CD4-positive, alpha-beta memory T cell (primary cell): ENCODE measurements at places on chromosomes 4 and X.

GRCh38 chr4:75004755-75005668 lies 72.1 kb downstream of the PARM1 start:
- H3K4me3 ChIP-seq, result no peak overlapping the region
- no peak for DNase-seq
- no peaks in the 10 kb centered on the region for H3K4me1 ChIP-seq
- H3K27ac ChIP-seq, result no peak overlapping the region
- no peaks in the 10 kb centered on the region for H3K36me3 ChIP-seq

DNA sequence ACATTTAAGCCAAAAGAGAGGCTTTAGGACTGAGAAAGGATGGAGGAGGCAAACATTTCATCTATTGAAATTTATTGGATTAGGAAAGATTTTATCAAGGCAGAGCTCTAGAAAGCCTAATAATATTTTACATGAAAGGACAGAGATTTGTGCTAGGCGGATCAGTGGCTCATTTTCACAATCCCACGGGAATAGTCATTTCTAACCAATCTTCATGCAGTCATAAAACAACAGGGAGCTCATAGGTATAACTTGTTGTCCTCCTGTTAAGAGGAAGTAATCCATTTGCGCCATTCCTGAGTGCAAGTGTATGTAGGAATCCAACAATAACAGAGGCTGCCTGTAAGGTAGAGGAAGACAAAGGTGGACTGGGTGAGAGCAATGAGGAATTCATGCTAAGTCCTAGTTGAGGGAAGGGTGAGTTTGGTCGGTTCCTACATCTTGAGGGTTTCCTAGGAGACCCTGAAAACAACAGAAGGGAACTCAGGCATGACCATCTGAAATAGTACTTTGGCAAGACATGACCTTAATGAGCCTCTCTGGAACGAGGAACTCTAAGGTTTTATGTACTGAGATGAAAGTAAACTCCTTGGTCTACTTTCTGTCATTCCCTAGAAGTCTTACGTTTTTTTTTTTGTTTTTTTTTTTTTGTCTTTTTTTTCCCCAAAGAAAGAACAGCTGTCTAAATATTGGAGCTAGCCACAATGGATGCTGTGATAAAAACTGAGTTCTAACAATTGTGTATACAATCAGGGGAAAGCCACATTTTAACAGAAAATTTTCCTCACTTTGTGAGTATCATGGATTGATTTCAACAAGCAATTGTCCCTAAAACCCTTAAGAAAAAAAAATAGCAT lies 89.7 kb downstream of the GEMIN8 start:
- DNase-seq, result no peak
- H3K36me3 ChIP-seq, result no peaks in the 10 kb centered on the region
- peaks cover 7% of the 10 kb centered on the region for H3K27me3 ChIP-seq
- no peak overlapping the region for H3K4me3 ChIP-seq
- H3K4me1 ChIP-seq, result no peaks in the 10 kb centered on the region
- no peak overlapping the region for H3K27ac ChIP-seq

- H3K36me3 ChIP-seq, result no peaks in the 10 kb centered on the region
- H3K27me3 ChIP-seq, result no peaks in the 10 kb centered on the region
- no peak overlapping the region for H3K4me3 ChIP-seq
- H3K27ac ChIP-seq, result no peak overlapping the region
- no peak for DNase-seq
Measured at GRCh38 chrX:37076983-37077382, 68.8 kb downstream of the FAM47C start.

- no peak overlapping the region for H3K4me3 ChIP-seq
- no peak for DNase-seq
- H3K36me3 ChIP-seq, result no peaks in the 10 kb centered on the region
- H3K27me3 ChIP-seq, result no peaks in the 10 kb centered on the region
- no peaks in the 10 kb centered on the region for H3K4me1 ChIP-seq
Measured at GRCh38 chr4:151888367-151888866, 127.6 kb upstream of the GATB start.

GRCh38 chrX:154466036-154466435 lies 8.0 kb downstream of the PLXNA3 start:
- no peaks in the 10 kb centered on the region for H3K4me1 ChIP-seq
- H3K4me3 ChIP-seq, result no peak overlapping the region
- no peak overlapping the region for H3K27ac ChIP-seq
- H3K36me3 ChIP-seq, result peaks cover 3% of the 10 kb centered on the region
- DNase-seq, result no peak
- no peaks in the 10 kb centered on the region for H3K27me3 ChIP-seq

DNA sequence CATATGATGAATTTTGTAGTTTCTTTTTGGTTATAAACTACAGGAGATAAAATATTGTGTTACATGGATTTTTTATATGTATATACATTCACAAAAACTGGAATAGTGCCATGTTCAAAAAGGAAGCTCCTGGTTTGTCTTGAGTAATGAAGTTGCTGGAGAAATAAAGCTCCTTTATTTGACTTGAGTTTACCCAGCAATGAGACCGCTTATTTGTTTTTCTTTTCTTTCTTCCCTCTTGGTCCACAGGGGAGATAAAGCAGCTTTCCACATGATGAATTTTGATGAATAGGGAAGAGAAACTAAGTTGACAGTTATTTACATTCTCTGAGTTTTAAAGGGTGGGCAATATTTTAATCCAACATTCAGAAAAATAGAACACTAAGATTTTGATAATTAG lies 176.5 kb downstream of the GPM6A start:
- no peaks in the 10 kb centered on the region for H3K27me3 ChIP-seq
- DNase-seq, result no peak
- no peaks in the 10 kb centered on the region for H3K4me1 ChIP-seq
- no peaks in the 10 kb centered on the region for H3K36me3 ChIP-seq
- H3K4me3 ChIP-seq, result no peak overlapping the region

DNA sequence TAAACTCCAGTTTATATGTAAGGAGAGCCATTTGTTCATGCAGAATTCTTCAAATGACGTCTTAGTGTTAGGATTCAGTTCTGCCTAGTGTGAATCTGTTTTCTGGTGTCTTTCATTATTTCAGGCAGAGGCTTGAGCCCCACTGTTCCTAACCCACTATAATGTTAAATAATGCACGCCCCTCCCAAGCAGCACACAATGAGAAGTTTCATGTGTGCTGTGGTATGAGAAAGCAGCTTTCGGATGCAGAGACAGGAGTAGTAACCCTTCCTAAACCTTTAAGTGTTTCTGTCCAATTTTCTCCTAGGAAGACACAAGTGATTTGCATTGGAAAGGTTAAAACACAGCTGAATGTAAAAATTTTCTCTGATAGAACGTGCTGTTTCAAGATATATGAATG lies 54.5 kb downstream of the TRIM2 start:
- H3K4me3 ChIP-seq, result no peak overlapping the region
- H3K36me3 ChIP-seq, result no peaks in the 10 kb centered on the region
- no peaks in the 10 kb centered on the region for H3K27me3 ChIP-seq
- DNase-seq, result no peak

GRCh38 chr4:185685804-185686203 lies 126.2 kb downstream of the SORBS2 start:
- no peak overlapping the region for H3K4me3 ChIP-seq
- no peak overlapping the region for H3K27ac ChIP-seq
- H3K4me1 ChIP-seq, result no peaks in the 10 kb centered on the region
- no peak for DNase-seq
- H3K27me3 ChIP-seq, result no peaks in the 10 kb centered on the region

GRCh38 chrX:9745417-9746115 lies 20.1 kb downstream of the GPR143 start:
- H3K4me3 ChIP-seq, result no peak overlapping the region
- no peaks in the 10 kb centered on the region for H3K36me3 ChIP-seq
- no peak for DNase-seq
- H3K27me3 ChIP-seq, result no peaks in the 10 kb centered on the region
- peaks cover 9% of the 10 kb centered on the region for H3K4me1 ChIP-seq

DNA sequence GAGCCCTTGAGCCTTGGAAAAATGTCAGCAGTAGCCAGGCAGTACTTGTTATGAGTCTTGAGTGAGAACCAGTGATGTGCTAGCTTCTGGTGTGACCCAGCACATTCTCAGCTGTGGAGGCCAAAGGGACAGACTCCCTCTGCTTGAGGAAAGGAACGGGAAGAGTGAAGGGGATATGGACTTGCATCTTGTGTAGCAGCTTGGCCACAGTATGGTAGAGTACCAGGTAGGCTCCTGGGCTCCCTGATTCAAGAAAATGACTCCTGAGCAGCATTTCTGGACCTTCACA lies 1601.9 kb upstream of the ADGRL3 start:
- no peaks in the 10 kb centered on the region for H3K27me3 ChIP-seq
- H3K27ac ChIP-seq, result no peak overlapping the region
- H3K4me3 ChIP-seq, result no peak overlapping the region
- H3K36me3 ChIP-seq, result no peaks in the 10 kb centered on the region
- no peak for DNase-seq

DNA sequence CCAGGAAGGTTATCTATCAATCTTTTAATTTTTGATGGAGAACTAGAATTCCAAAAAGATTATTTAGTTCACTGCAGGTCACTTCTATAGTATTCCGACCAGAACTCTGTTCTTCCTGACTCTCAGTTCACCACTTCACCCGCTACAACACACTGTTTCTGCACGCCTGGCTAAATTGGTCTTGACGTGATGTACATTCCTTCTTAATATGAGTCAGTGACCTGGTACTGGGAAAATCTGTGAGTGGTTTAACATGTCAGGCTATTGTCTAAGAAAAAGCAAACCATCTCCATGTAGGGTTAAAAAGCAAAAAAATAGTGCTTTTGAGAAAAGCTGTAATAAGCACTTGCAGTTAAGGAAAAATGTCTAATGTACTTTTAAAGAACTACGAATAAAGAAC lies 120.4 kb downstream of the NDST3 start:
- H3K36me3 ChIP-seq, result no peaks in the 10 kb centered on the region
- H3K27me3 ChIP-seq, result no peaks in the 10 kb centered on the region
- H3K27ac ChIP-seq, result no peak overlapping the region
- no peak for DNase-seq
- no peaks in the 10 kb centered on the region for H3K4me1 ChIP-seq

DNA sequence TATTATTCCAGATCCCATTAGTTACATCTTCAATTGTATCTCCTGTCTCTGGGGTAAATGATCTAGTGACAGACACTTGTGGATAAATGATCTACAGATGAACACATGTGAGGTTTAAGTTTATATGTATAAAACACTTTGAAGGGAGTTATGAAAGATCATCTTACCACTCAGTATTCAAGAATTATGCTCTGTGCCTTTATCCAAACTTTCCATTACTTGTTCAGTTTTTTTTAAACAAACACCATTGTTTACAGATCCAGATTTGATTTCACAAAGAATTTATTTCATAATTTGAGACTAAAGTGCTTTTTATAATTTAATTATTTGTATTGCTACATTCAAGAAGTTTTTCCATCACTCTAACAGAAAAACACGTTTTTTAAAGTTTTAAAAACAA lies 142.5 kb downstream of the HHIP start:
- no peaks in the 10 kb centered on the region for H3K27me3 ChIP-seq
- no peaks in the 10 kb centered on the region for H3K4me1 ChIP-seq
- no peak overlapping the region for H3K27ac ChIP-seq
- H3K36me3 ChIP-seq, result no peaks in the 10 kb centered on the region

DNA sequence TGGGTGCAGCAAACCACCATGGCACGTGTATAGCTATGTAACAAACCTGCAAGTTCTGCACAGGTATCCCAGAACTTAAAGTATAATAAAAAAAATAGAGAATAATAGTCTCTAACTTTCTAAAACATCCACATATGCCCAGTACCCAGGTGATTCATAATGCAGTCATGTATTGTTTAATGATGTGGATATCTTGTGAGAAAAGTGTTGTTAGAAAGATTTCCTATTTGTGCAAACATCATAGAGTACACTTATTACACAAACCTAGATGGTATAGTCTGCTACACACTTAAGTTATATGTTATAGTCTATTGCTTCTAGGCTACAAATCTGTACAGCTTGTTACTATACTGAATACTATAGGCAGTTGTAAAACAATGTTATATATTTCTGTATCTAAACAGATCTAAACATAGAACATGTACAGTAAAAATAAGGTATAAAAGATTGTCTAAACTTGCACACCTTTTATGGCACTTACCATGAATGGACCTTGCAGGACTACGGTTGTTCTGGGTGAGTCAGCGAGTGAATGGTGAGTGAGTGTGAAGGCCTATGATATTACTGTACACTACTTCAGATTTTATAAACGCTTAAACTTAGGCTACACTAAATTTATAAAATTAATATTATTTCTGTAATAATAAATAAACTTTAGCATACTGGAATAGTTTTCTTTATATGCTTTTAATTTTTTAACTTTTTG lies 232.2 kb upstream of the SLIT2 start:
- no peaks in the 10 kb centered on the region for H3K4me1 ChIP-seq
- DNase-seq, result no peak
- H3K4me3 ChIP-seq, result no peak overlapping the region

- no peaks in the 10 kb centered on the region for H3K36me3 ChIP-seq
- H3K4me3 ChIP-seq, result no peak overlapping the region
- no peaks in the 10 kb centered on the region for H3K4me1 ChIP-seq
Measured at GRCh38 chrX:17098516-17099247, 152.2 kb downstream of the REPS2 start.

DNA sequence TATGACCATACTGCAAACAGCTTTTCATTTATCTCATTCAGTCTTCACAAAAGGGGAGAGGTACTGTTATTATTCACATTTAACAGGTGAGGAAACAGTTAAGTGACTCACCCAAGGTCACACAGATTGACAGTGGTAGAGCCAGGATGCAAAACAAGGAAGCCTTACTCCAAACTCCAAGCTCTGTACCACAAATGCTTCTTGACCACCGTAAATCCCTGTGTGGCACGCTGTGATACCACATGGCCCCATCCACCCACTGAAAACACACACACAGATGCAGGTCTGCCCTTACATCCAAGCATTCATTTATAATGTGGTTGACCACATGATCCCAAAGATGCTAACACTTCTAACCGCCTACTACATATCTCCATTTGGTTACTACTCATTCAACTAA lies 129.5 kb downstream of the TSPAN5 start:
- no peaks in the 10 kb centered on the region for H3K4me1 ChIP-seq
- no peaks in the 10 kb centered on the region for H3K36me3 ChIP-seq
- H3K27me3 ChIP-seq, result no peaks in the 10 kb centered on the region
- DNase-seq, result no peak

GRCh38 chr4:172393220-172393619 lies 580.0 kb downstream of the GALNTL6 start:
- DNase-seq, result no peak
- H3K36me3 ChIP-seq, result no peaks in the 10 kb centered on the region
- H3K27ac ChIP-seq, result no peak overlapping the region
- no peaks in the 10 kb centered on the region for H3K4me1 ChIP-seq
- no peaks in the 10 kb centered on the region for H3K27me3 ChIP-seq

DNA sequence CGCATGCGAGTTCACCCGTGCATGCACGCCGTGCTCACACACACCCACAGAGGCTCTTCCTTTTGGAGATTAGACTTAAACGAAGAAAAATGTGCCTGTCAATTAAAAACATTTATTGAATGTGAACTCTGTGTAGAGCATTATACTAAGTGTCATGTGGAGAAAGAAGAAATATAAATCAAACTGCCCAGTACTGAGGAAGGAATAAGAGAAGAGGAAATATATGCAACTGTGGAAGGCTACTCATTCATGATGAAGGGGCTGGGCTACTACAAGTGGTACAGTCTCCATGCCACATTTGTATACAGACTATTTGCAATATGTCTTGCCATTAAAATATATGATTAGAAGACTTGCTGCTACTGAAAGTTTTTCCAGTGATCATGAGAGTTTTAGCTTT lies 714.7 kb downstream of the DMD start:
- no peaks in the 10 kb centered on the region for H3K27me3 ChIP-seq
- H3K36me3 ChIP-seq, result no peaks in the 10 kb centered on the region
- no peak for DNase-seq
- H3K27ac ChIP-seq, result no peak overlapping the region
